ENCODE measurements at places on chromosomes 16 and 17. TPM values are rescaled to one million over a fixed set of nuclear protein-coding genes. Genes with fewer than 3 reads are reported as not detected.

DNA sequence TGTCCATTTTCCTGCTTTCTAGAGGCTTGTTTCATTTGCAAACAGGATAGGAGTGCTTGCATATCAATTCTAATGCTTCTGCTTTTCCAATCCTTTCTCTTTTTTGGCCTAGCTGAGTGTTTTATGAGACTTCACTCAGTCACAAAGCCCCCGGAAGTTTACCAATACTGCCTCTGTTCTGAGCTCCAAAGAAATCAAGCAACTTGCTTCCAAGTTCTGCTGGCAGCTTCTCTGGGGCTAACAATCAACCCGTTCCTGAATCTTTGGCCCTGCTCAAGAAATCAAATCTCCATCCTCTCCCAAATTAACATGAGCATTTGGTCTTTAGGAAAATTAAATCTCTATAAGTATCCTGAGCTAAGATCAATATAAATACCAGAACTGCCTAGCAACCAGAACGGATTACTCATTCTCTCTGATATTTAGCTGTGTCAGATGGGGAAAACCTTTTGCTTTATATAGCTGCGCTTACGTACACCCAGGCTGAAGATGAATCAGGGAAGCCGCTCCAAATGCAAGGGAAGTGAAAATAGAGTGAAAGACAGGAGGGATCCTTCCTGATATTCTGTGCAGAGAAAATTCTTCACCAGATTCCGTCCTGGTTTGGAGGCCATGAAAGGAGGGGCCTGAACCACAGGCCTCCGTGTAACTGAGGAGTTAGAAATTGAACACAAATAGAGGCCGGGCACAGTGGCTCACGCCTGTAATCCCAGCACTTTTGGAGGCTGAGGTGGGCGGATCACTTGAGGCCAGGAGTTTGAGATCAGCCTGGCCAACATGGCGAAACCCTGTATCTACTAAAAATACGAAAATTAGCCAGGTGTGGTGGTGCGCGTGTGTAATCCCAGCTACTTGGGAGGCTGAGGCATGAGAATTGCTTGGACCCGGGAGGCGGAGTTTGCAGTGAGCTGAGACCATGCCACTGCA lies 23.3 kb upstream of the GRB2 start:
- no peaks in the 10 kb centered on the region for H3K27me3 ChIP-seq
- H3K27ac ChIP-seq, result no peak overlapping the region
- H3K4me3 ChIP-seq, result no peak overlapping the region
- DNase-seq, result no peak
- H3K4me1 ChIP-seq, result no peaks in the 10 kb centered on the region

- H3K36me3 ChIP-seq, result no peaks in the 10 kb centered on the region
- DNase-seq, result no peak
- no peaks in the 10 kb centered on the region for H3K4me1 ChIP-seq
- H3K4me3 ChIP-seq, result no peak overlapping the region
- H3K27ac ChIP-seq, result no peak overlapping the region
These were observed 291.8 kb downstream of the HAPSTR1 start for GRCh38 chr16:9383281-9383680.

- peaks cover 13% of the 10 kb centered on the region for H3K4me1 ChIP-seq
- H3K27ac ChIP-seq, result no peak overlapping the region
- H3K4me3 ChIP-seq, result no peak overlapping the region
- DNase-seq, result no peak
These were observed 5.6 kb upstream of the SLC6A4 start for GRCh38 chr17:30241051-30241450.

DNA sequence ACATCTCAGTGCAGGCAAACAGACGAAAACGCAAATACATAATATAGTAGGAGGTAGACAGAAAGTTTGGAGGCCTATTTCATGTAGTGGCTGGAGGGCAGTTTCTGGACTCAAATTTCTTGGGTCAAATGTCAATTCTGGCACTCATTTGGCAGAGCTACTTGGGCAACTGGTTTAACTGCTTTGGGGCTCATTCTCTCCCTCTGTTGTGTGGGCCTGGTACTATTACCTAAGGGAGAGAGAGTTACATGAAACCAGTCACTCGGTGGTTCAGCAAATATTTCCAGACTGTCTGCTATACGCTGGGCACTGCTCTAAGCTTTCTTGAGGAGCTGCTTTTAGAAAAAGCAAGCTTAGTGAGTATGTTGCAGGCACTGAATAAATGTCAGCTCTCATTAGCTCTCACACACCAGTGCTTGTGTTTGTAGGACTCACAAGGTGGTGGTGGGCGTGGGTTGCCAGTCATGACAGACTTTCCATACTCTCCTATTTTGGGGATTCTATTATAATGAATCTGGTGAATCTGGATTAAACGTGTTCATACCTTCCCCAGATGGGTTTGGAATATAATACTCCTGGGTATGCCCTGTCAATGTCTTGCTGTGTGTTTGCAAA lies 1.8 kb upstream of the SHISA9 start:
- DNase-seq, result no peak
- no peak overlapping the region for H3K27ac ChIP-seq
- H3K27me3 ChIP-seq, result peaks cover 10% of the 10 kb centered on the region
- H3K36me3 ChIP-seq, result no peaks in the 10 kb centered on the region

- H3K36me3 ChIP-seq, result no peaks in the 10 kb centered on the region
- H3K27ac ChIP-seq, result no peak overlapping the region
- H3K27me3 ChIP-seq, result no peaks in the 10 kb centered on the region
- H3K4me3 ChIP-seq, result no peak overlapping the region
- DNase-seq, result no peak
- H3K4me1 ChIP-seq, result no peaks in the 10 kb centered on the region
These were observed 22.2 kb downstream of the ABCC12 start for GRCh38 chr16:48133455-48134211.

- H3K27me3 ChIP-seq, result no peaks in the 10 kb centered on the region
- no peaks in the 10 kb centered on the region for H3K4me1 ChIP-seq
- no peak for DNase-seq
These were observed 21.7 kb downstream of the FAM117A start for GRCh38 chr17:49742166-49742638.

GRCh38 chr17:82692268-82692667 lies 6.2 kb downstream of the RAB40B start:
- H3K4me3 ChIP-seq, result no peak overlapping the region
- H3K27me3 ChIP-seq, result no peaks in the 10 kb centered on the region
- no peak for DNase-seq
- no peak overlapping the region for H3K27ac ChIP-seq

GRCh38 chr16:397135-397661 lies at the start of gene NME4:
NME4 (plus strand) TSS chr16:397199; CDS start chr16:397223, 24 bp downstream.
- peak within 1 kb of the TSS; percentile 30 for H3K4me3 ChIP-seq
- peak; percentile 52 for DNase-seq
- H3K36me3 ChIP-seq, result no peaks in the 10 kb centered on the region
- H3K4me1 ChIP-seq, result no peaks in the 10 kb centered on the region
- H3K27ac ChIP-seq, result no peak within 1 kb of the TSS

DNA sequence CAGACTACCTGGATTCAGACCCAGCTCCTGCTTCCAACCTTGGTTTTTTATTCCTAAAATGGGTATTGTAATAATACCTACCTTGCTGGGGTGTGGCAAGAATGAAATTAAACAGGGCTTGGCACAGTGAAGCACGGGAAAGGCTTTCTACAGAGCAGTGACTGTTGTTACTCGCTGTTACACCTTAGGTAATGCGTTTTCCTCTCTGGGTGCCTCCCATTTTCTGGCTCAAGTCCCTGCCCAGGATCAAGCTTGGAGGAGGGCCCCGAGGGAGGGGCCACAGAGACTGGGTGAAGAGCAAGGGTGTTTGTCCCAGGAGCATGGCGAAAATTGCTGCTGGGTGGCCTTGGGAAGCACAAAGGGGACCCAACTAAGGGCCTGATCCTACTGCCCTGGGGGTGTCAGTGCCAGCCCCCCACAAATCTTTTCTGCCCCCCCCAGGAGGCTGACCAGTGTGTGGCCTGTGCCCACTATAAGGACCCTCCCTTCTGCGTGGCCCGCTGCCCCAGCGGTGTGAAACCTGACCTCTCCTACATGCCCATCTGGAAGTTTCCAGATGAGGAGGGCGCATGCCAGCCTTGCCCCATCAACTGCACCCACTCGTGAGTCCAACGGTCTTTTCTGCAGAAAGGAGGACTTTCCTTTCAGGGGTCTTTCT lies 13.3 kb downstream of the MIEN1 start:
- peaks cover 12% of the 10 kb centered on the region for H3K36me3 ChIP-seq
- no peaks in the 10 kb centered on the region for H3K27me3 ChIP-seq
- H3K27ac ChIP-seq, result no peak overlapping the region
- DNase-seq, result peak; percentile 71

- no peak overlapping the region for H3K27ac ChIP-seq
- no peaks in the 10 kb centered on the region for H3K36me3 ChIP-seq
- no peak for DNase-seq
- no peaks in the 10 kb centered on the region for H3K4me1 ChIP-seq
- no peak overlapping the region for H3K4me3 ChIP-seq
- H3K27me3 ChIP-seq, result no peaks in the 10 kb centered on the region
These were observed 287.4 kb downstream of the HAPSTR1 start for GRCh38 chr16:9378876-9379275.

- no peaks in the 10 kb centered on the region for H3K27me3 ChIP-seq
- no peaks in the 10 kb centered on the region for H3K36me3 ChIP-seq
- H3K4me1 ChIP-seq, result no peaks in the 10 kb centered on the region
- peak; percentile 19 for DNase-seq
- no peak overlapping the region for H3K4me3 ChIP-seq
These were observed 145.5 kb upstream of the SOX9 start for GRCh38 chr17:71975331-71975801.

DNA sequence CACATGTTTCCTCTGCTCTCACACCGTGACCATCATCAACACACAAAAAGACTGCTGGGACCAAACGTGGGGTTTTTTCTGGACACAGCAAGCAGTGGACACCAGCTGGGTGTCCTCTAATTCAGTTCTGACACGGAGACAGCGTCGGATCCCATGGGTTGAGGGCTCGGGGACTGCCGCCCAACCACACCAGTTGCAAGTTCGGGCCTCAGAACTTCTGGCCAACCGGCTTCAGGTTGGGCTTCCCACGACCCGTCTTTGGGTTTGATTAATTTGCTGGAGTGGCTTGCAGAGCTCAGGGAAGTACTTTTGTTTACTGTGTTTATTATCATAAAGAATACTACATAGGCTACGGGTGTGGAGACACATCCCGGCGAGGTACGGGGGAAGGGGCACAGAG lies 97.8 kb downstream of the BANP start:
- no peak for DNase-seq
- no peak overlapping the region for H3K27ac ChIP-seq
- H3K4me1 ChIP-seq, result no peaks in the 10 kb centered on the region
- no peaks in the 10 kb centered on the region for H3K27me3 ChIP-seq
- H3K4me3 ChIP-seq, result no peak overlapping the region

DNA sequence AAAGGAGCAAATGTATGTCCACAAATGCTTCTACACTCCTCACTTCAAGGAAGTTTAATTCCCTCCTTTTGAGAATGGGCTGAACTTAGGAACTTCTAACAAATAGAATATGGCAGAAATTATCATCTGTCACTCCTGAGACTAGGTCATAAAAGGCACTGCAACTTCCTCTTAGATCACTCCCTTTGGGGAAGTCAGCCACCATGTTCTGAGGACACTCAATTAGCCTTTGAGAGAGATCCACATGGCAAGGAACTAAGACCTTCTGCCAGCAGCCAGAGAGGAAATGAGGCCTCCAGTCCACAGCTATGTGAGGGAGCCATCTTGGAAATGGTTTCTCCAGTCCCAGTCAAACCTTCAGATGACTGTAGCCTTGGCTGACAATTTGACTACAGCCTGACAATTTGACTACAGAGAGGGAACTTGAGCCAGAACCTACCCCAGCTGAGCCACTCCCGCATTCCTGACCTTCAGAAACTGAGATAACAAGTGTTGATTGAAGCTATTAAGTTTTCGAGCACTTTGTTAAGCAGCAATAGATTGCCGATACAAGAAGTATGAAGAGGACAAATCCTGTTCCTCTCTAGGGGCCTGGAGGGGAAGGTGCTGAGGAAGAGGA lies 113.4 kb upstream of the SEC14L1 start:
- no peak for DNase-seq
- H3K27me3 ChIP-seq, result no peaks in the 10 kb centered on the region
- no peaks in the 10 kb centered on the region for H3K36me3 ChIP-seq
- no peaks in the 10 kb centered on the region for H3K4me1 ChIP-seq

GRCh38 chr16:68893710-68894705 lies 50.7 kb downstream of the TANGO6 start:
- DNase-seq, result peak; percentile 83
- peak overlapping the region; percentile 86 for H3K27ac ChIP-seq
- no peaks in the 10 kb centered on the region for H3K27me3 ChIP-seq
- peaks cover 62% of the 10 kb centered on the region for H3K4me1 ChIP-seq
- no peaks in the 10 kb centered on the region for H3K36me3 ChIP-seq

- no peak overlapping the region for H3K27ac ChIP-seq
- H3K4me1 ChIP-seq, result no peaks in the 10 kb centered on the region
These were observed 6.5 kb downstream of the NXN start for GRCh38 chr17:973053-973452.

DNA sequence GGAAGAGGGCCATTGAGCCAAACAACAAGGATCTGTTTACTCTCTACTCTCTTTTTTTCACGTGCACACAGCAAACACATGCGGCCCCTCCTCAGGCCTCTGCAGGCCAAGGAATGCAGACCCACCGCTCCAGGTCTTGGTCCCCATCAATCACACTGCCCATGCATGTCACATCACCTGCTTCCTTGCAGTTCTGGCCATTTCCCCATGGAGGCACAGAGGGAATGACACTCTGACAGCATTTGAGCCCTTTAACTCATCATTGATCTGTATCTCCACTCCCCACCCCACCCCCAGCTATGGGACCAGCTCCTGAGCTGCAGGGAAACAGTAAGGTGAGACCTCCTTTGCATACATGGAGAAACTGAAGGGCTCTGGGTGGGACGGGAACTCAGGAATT lies 45.9 kb upstream of the MEIOC start:
- H3K27ac ChIP-seq, result no peak overlapping the region
- no peaks in the 10 kb centered on the region for H3K36me3 ChIP-seq
- no peak overlapping the region for H3K4me3 ChIP-seq
- no peaks in the 10 kb centered on the region for H3K4me1 ChIP-seq
- H3K27me3 ChIP-seq, result no peaks in the 10 kb centered on the region

DNA sequence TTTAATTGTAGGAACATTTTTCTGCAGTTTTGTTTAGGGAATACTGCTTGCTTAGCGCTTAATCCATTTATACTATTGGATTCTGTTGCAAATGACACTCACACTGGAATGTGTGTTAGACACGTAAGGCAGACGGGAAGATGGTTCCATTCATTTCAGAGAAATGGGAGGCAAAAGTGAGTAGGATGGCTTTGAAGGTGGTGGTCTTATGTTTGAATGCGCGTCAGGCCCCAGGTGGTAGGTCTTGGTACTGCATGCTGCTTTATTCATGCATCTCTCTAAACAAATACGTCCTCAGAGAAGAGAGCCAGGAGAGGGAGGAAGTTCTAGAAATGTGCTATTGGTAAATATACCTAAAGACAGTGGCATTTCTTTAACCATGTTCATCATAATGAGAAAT lies 997.6 kb upstream of the RBFOX1 start:
- no peak for DNase-seq
- H3K27me3 ChIP-seq, result no peaks in the 10 kb centered on the region
- no peaks in the 10 kb centered on the region for H3K4me1 ChIP-seq
- no peaks in the 10 kb centered on the region for H3K36me3 ChIP-seq
- H3K4me3 ChIP-seq, result no peak overlapping the region
- no peak overlapping the region for H3K27ac ChIP-seq

The PRSS36 gene
- total RNA-seq, result 1.1 TPM

The TMEM100 gene
- total RNA-seq, result 4.6 TPM

The ITGAX gene
- total RNA-seq, result 15.3 TPM

The NATD1 gene
- 3.3 TPM for total RNA-seq

The KPNA2 gene
- 9.2 TPM for total RNA-seq

The CMTM3 gene
- 4.8 TPM for total RNA-seq

The PABPN1L gene
- total RNA-seq, result not detected

The STAC2 gene
- not detected for total RNA-seq

The MMP25 gene
- total RNA-seq, result 1.5 TPM

The SLC38A7 gene
- 23.8 TPM for total RNA-seq

The FOXJ1 gene
- total RNA-seq, result 0.06 TPM

The NSRP1 gene
- total RNA-seq, result 9.8 TPM

Data from right lobe of liver (tissue), 6 donors.